Amniotic stem cell (primary cell): ENCODE measurements at places on chromosomes 11 and 22.
A peak's percentile ranks its signal among the peaks of the same experiment; 100 is the strongest.

DNA sequence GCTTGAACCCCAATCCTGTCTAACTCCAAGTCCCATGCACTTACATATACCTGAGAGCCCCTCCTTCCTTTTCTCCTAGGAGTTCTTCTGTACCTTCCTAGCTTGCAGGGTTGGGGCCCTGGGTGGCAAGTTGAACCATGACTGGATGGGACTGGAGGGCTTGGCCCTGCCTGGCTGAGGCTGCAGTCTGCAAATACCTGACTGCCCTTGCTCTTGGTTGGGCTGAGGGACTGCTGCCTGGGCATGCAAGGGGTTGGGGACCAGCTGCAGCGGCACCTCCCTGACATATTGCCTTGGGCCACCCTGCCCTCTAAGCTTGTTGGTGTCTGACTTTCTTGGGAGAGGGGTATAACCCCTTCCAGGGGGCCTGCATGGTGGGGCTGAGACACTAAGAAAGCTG lies 9.8 kb upstream of the SLC39A13 start:
- DNase-seq = no peak

GRCh38 chr22:30903876-30904460 lies 64.6 kb downstream of the MORC2 start:
- no peak for DNase-seq

- DNase-seq = no peak
Measured at GRCh38 chr11:954392-955153, 28.9 kb downstream of the AP2A2 start.

DNA sequence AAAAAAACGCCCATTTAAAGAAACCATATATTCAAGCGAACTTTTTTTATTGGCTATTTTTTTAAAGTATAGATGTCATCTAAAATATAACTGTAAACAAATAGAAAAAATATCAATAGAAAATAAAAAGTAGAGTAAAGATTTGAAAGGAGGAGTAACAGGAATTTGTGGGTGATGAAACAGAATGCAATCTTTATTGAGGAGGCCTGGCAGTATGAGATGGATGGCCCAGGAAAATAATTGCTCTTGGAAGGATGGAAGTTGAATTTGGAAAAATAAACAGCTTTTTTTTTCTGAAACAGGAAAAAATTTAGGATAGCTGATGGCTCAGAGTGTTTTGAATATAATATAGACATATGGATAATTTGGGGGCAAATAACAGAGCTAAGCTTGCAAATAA lies 219.0 kb downstream of the CASP12 start:
- DNase-seq = no peak

DNA sequence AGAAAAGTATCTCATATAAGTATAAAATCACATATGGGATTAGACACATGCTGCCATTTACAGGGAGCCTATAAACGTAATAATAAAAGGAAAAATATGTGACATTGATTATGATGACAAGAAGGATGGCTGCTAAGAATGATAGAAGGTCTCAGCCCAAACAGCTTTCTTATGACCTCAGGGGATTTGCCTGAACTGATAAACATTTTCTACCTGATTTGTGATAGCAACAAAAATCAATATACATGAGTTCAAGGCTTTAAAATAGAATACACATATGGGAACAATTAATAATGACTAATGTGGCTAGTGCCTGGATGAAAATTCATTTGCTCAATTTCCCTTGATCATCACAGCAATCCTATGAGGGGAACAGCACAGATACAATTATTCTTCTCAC lies 636.8 kb upstream of the CCDC90B start:
- DNase-seq = no peak

DNA sequence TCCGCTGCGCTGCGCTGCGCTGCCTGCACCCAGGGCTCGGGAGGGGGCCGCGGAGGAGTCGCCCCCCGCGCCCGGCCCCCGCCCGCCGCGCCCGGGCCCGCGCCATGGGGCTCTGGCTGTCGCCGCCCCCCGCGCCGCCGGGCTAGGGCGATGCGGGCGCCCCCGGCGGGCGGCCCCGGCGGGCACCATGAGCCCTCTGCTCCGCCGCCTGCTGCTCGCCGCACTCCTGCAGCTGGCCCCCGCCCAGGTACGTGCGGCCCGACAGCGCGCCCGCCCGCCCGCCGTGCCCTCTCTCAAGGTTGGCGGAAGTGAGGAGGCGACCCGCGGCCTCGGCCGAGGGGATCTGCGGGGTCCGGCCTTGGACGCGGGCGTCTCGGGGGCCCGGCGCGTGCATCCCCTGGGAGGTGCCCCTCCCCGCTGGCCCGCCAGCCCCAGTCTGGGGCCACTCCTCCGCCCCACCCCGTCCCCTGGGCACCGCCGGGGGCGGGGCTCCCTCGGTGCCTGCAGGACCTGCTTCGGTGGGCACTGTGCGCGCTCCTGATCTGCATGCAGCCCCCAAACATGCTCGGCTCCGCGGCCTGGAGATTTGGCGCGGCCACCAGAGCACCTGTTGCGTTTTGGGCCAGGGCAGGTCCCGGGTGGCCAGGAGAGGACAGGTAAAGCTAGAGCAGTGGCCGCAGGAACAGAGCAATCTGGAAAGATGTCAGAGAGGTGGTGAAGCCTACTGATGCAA lies 429 bp downstream of the VEGFB start:
- no peak for DNase-seq

DNA sequence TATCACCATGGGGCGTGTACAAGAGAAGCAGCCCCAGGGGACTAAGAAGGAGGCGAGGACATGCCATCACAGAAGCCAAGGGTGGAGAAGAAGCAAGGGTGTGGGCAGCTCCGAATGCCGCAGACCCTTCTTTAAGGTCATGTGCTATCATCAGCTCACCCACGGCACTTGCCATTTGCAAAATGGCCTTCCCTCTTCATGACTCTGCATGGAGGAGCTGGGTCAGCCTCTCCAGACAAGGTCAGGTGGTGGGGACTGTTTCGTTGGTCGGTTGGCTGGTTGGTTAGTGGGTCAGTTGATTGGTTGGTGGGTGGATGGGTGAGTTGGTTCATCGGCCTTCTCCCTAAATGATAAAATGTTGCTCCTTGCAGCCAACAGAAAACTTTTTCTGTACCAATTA lies 622.5 kb downstream of the TBC1D22A start:
- no peak for DNase-seq

- no peak for DNase-seq
Measured at GRCh38 chr22:25482091-25482760, 82.2 kb upstream of the GRK3 start.

DNA sequence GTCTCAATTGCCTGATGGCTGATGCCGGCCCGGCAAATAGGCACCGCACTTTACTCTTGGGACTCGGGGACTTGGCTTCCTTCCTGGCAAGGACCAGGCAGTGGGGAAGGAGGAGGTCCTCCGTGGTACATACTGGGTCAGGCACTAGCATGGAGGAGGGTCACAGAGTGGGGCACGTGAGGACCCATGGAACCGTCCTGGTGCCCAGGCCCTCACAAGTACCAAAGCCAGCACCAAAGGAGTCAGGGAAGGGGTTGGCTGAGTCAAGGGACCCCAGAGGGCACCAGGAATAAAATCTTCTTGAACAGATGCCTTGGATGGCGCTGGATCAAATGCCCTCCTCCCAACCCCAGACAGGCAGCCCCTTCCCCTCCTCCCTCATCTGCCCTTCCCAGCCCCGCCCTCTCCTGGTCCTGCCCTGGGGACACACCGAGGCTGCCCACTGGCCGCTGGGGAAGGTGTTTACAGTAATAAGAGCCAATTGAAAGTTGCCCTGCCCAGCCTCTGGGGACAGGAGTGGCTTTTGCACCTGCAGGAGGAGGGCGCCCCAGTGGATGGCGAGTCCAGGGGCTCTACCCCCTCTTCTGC lies 5.6 kb upstream of the CARNS1 start:
- DNase-seq = no peak

DNA sequence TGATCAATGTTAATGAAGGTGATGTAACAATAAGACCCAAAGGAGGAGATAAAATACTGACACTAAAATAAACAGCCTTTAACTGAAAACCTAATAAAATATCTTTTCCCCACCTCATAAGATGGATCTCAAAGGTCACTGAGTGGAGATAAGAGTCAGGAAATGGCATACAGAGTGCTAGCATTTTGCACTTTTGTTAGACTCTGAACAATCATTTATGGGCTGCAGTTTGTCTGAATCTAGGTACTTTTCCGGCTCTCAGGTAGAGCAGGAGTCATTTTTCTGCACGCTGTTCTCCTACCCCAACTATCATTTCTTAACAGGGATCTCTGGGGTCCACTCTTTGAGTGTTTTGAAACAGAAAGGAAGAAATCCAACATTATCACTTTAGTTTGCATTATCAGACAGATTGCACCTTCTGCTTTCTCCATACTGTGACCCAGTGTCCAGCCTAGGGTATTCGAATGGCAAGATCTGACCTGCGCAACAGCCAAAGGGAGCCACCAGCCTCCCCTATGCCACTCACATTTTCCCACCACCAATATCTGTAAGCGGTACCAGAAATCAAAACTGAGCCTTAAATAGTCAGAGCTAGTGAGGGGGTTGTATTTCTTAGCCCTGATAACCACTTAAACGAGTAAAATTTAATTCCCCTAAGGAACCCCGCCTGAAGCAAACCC lies 863 bp downstream of the SIAE start:
- no peak for DNase-seq

DNA sequence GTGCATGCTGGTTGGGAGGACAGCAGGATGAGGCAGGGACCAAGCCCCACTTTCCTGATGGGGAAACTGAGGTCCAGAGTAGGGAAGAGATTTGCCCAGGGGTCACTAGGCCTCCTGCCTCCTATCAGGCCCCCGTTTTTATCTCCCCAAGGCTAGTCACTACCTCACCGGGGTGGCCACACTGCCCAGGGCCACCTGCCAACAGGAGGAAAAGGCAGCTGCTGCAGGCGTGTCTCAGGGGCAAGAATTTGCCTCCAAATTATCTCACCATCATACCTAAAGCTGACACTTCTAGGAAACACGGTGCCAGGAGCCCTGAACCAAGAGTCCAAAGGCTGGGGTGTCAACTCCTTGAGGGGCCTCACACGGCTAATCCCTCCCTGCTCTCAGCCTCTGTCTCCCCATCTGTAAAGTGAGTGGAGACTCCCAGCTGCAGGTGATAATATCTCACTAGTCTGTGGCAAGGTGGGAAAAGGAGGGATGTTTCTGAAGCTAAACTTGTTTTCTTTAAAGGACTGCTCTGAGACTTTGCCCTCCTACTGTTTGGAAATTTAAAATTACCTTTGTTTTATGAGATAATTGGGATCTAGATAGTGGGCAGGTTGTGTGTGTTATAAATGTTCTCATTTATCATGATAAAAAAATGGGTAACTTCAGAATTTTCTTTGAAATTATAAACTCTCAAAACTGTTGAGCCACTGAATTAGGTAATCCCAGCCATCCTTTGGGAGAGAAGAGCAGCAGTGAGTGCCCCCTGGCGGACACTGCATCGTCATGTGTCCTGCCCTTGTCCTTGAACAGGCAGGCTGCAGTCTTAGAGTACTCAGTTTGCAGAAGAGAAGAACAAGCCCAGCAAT lies 60.0 kb downstream of the MYO7A start:
- DNase-seq = peak; percentile 74

- no peak for DNase-seq
Measured at GRCh38 chr11:134460062-134460561, 48.1 kb upstream of the B3GAT1 start.

GRCh38 chr11:118147502-118147901 lies 5.1 kb downstream of the SCN4B start:
- DNase-seq = no peak

GRCh38 chr11:92480499-92480898 lies 255.9 kb downstream of the FAT3 start:
- no peak for DNase-seq

DNA sequence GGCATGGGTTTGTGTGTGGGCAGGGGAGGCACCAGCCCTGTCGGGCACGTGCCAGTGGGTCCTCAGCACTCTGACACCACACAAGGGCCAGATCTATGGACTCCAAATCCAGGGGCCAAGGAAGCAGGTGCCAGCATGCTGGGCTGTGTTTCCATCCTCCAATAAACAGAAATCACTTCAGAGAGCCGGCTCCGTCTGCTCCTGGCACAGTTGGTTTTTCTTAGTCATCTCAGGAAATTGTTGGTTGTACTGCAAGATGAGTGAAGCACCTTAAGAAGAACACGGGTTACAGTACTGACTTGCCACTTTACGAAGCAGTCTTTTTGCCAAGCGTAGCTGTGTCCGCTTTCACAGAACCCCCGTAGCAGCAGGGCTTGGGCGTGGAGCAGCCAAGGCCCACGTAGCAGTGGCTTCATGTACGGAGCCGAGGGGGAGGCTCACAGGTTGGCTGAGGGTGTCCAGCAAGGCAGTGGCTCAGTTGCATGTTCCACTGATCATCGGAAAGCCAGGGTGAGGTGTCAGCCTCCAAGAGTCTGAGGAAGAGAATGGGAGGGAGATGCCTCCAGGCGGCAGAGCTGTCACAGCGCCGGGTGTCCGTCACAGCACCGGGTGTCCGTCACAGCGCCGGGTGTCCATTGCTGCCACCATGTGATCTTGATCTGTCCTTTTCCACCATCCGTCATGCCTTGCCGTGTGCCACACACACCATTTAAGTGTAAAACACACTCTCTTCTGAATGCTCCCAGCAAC lies 314.9 kb downstream of the CTTN start:
- DNase-seq = no peak

DNA sequence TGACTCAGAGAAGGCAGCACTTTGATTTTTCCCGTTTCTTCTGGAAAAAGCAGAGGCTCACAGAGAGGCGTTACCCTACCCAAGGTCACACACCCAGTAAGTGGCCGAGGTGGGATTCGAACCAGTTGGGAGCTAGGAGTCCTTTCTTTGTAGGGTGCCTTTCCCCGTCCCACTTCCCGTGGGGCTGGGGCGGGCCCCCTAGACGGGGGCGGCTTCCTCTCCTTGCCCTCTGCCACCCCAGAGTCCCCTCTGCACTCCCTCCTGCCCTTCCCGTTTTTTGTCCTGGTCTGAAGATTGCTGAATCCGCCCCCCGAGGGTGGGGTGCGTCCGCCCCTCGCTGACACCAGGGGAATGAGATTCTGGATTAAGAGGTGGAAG lies 747 bp downstream of the TPCN2 start:
- no peak for DNase-seq

GRCh38 chr11:95076981-95077380 lies 10.3 kb downstream of the SRSF8 start:
- no peak for DNase-seq

DNA sequence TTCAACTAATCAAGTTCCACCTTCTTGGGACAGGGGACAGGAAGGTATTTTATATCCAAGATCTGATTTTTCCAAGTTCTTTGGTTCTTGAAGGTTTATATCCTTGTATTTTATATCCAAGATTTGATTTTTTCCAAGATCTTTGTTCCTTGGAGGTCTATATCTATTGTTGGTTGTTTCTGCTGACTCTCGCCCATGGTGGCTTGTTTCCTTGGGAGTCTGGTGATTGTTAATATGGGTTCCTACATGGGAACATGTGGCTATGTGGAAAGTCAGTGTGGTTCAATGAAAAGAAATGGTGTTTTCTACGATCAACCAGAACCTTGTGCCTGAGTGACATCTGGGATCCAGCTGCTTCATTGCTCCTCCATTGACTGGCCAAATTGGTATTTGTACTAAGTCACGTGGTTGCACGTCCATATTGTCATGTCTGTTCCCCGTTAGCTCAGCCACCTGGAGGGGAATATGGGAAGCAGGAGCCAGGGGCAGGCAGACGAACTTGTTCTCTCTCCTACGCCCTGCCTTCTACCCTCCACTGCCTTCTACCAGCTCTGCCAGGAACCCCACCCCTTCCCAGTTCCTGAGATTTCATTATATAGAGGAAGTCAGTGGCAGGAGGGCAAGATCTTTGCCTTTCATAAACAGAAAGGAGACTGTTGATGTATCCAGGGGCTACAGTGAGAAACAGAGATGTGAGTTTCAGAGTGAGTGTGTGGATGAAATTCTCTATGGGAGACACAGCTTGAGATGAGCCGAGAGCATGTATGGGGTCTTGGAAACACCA lies 11.1 kb upstream of the CSF2RB start:
- DNase-seq = no peak

GRCh38 chr11:118012083-118012669 lies 26.0 kb downstream of the IL10RA start:
- DNase-seq = no peak
